ENCODE measurements at places on chromosomes 12 and 14.

- no peaks in the 10 kb centered on the region for H3K4me1 ChIP-seq
- H3K4me3 ChIP-seq: no peak overlapping the region
- no peaks in the 10 kb centered on the region for H3K27me3 ChIP-seq
- DNase-seq: peak; percentile 36
- no peaks in the 10 kb centered on the region for H3K36me3 ChIP-seq
Measured at GRCh38 chr14:58805057-58805456, 167.3 kb downstream of the DACT1 start.

GRCh38 chr12:60522684-60523400 lies 927.0 kb downstream of the SLC16A7 start:
- DNase-seq: no peak
- H3K4me1 ChIP-seq: no peaks in the 10 kb centered on the region
- H3K27ac ChIP-seq: no peak overlapping the region

DNA sequence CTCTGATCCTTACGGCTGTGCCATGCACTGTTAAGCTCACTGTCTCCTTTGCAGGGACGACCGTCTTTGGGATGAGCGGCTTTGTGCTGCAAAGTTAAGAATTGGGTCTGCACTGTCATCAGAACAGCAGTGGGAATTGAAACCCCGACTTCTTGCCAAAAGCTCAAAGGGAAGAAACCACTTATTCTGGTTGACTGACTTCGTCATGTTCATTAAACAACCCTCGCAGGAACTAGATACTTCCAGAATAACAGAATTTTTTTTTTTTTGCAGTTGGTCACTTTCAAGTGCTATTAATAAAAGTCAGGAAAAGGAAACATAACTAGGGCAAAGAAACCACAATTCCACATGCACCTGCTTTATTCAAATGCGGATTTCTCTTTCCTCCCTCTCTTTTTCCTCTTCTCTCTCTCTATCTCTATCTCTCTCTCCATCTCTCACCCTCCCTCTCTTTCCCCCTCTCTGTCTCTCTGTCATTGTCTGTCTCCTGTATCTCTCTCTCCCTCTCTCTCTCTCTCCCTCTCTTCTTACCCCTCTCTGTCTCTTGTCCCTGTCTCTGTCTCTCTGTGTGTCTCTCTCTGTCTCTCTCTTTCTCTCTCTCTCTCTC lies 12.3 kb upstream of the GLT1D1 start:
- no peak overlapping the region for H3K4me3 ChIP-seq
- no peak overlapping the region for H3K27ac ChIP-seq
- no peaks in the 10 kb centered on the region for H3K27me3 ChIP-seq

GRCh38 chr12:109736552-109737108 lies 23.0 kb downstream of the FAM222A start:
- H3K27me3 ChIP-seq: no peaks in the 10 kb centered on the region
- peak; percentile 24 for DNase-seq
- no peak overlapping the region for H3K27ac ChIP-seq
- no peaks in the 10 kb centered on the region for H3K36me3 ChIP-seq
- H3K4me1 ChIP-seq: no peaks in the 10 kb centered on the region

- H3K36me3 ChIP-seq: no peaks in the 10 kb centered on the region
- no peak overlapping the region for H3K4me3 ChIP-seq
- no peaks in the 10 kb centered on the region for H3K27me3 ChIP-seq
- no peak overlapping the region for H3K27ac ChIP-seq
Measured at GRCh38 chr12:119938049-119938667, 50.9 kb upstream of the BICDL1 start.

DNA sequence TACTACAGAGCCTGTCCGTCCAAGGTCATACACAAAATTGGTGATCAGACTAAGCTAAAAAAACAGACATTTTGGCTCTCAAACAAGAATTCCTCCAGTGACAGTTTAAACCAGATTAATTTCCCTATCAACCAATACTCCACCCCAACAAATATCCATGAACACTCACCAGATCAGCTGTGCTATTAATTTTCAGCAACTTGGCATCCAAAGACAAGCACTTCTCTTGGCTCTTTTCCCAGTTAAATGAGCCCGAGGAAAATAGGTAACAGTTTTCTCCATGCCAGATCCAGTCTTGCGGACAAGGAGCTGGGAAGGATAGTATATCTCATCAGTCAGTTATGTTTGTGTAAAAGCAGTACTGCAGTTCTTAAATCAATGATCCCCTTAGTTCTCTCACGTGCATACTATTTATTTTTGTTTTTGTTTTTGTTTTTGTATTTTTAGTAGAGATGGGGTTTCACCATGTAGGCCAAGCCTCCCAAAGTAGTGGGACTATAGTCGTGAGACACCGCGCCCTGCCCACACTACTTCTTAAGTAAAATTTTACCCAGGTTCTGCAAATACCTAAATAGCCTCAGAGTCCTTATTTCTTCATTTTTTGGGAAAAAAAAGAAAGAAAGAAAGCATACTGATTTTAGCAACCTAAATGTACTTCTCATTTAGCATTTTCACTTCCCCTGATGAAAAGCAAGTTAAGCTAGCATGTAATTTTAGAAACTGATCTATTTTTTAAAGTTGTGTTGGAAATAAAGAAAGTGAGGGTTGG lies 11.1 kb downstream of the OLR1 start:
- no peaks in the 10 kb centered on the region for H3K27me3 ChIP-seq
- no peak for DNase-seq
- H3K36me3 ChIP-seq: no peaks in the 10 kb centered on the region
- no peaks in the 10 kb centered on the region for H3K4me1 ChIP-seq

GRCh38 chr12:87784350-87784749 lies 244.9 kb downstream of the C12orf50 start:
- H3K4me1 ChIP-seq: no peaks in the 10 kb centered on the region
- no peaks in the 10 kb centered on the region for H3K27me3 ChIP-seq
- no peak overlapping the region for H3K27ac ChIP-seq
- no peaks in the 10 kb centered on the region for H3K36me3 ChIP-seq

Measured in psoas muscle (tissue), 8 donors.